ENCODE measurements at places on chromosomes 16 and 17. TPM values are rescaled to one million over a fixed set of nuclear protein-coding genes. Genes with fewer than 3 reads are reported as not detected.

Gene DHRS7C
- not detected for total RNA-seq

Gene TSNAXIP1
- 0.90 TPM for total RNA-seq

Gene SLC5A11
- 0.27 TPM for total RNA-seq

Gene TRIM72
- total RNA-seq = not detected

Gene CASKIN2
- 8.3 TPM for total RNA-seq

Gene MC1R
- total RNA-seq = 2.1 TPM
